ENCODE measurements at places on chromosomes 12 and 14. TPM values are rescaled to one million over a fixed set of nuclear protein-coding genes. Genes with fewer than 3 reads are reported as not detected.

DNA sequence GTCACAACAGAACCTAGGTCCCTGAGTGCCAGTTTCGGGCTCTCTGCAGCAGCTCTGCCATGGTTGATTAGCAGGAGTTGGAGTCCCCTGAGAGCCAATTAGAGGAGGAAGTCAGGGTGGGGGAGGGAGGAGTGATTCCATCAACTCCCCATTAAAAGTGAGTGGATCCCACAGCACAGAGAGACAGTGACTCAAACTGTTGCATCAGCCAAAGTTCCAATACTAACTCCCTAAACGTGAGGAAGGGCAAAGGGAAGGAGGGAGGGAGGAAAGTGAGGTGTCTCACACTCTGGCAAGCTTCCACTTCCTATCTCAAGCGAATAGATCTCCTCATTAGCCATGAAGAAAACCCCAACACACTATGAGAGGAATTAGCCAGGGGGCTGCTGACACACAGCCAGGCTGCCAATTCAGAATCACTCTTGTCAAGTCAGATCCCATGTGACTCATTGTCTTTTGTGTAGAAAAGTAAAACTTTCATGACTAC, 23.6 kb downstream of the OR11H4 start:
- no peak for DNase-seq

DNA sequence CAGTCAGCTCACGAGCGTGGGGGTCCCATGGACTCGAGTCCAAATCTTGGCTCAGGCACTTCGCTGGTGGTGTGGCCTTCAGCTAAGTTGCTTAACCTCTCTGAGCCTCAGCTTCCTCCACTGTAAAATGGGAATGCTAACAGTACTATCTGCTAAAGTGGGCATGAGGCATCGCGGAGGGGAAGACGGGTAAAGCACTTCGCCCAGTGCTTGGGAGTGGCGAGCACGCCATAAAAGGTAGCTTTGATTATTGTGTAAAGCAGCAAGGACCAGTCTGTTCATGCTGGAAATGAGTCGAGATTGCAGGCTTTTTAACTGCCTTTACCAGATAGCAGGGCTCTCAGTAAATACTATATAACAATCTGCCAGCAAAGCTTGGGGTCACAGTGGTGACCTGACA, 24.5 kb downstream of the HRK start:
- no peak for DNase-seq

- DNase-seq = no peak
These were observed 28.3 kb downstream of the MMP17 start for GRCh38 chr12:131856366-131857097.

DNA sequence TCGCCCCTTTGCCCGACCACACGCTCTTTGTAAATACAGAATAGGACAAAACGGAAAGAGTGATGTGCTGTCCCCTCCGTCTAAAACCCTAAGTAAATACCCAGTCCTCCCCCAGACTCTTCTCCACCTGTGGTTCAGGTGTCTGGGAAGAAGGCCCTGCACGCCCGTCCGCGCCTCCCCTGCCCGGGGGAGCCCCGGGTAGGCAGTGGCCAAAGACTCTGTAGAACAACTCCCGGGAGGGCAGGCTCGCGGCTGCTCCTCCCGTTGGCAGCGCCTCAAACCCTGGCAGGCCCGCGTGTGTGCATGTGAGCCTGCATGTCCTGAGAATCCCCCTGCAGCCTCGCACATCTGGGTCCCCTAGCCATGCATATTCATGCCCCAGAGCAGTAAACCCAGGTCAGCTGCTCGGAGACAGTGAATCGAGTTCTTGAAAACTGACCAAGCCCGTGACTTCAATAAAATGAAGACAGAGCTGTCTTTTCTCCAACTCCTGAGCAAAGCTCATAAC, 165.8 kb downstream of the MON2 start:
- DNase-seq = peak; percentile 58

The CLEC4A gene
- total RNA-seq = 0.62 TPM

The HOXC12 gene
- 4.4 TPM for total RNA-seq

The IFNG gene
- total RNA-seq = not detected

The SMIM41 gene
- total RNA-seq = not detected

The STAT2 gene
- total RNA-seq = 98.4 TPM
